H9 (cell line): ENCODE measurements at places on chromosomes 7 and 10.

- no peaks in the 10 kb centered on the region for H3K27me3 ChIP-seq
- H3K36me3 ChIP-seq: peaks cover 56% of the 10 kb centered on the region
- H3K27ac ChIP-seq: no peak overlapping the region
Observed at GRCh38 chr7:128807191-128807590, 15.4 kb downstream of the CCDC136 start.

DNA sequence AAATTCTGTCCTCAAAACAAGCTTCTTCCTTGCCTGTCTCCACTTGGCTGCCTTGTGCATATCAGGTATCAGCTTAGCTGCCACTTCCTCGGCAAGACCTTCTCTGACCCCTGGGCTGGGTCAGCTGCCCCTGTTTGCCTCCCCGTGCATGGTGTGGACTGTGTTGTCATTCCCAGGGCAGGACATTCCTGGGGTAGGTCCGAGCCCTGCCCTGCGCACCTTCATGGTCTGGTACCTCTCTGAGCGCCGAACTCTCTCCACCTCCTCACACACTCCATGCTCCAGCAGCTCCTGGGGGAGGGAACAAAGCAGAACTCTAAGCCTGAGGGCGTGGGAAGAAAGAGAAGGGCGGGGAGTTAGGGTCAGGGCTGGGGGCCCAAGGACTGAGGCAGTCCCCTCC is 3.8 kb downstream of the POLM start:
- DNase-seq: no peak
- no peaks in the 10 kb centered on the region for H3K27me3 ChIP-seq
- peaks cover 4% of the 10 kb centered on the region; the same call in 1 of the 2 replicates for H3K4me1 ChIP-seq
- no peak overlapping the region for H3K27ac ChIP-seq
- H3K36me3 ChIP-seq: peaks cover 52% of the 10 kb centered on the region

DNA sequence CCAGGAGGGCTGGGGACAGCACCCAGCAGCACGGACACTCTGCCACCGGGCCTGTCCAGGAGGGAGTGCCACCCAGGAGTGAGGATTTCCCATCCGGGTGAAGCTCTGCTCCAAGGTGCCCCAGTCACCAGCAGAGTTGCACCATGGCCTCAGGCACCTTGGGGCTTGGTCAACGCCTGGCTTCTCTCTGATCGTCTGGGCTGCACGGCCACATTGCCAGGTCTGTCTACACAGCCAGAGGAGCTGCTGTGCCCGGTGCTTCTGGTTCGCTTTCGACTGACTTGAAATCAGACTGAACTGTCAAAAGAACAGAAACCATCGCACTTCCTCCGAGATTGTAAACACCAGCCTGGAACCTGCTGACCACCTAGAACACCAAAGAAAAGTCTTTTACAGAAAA is 12.0 kb downstream of the SHH start:
- H3K27ac ChIP-seq: no peak overlapping the region
- no peak overlapping the region for H3K4me3 ChIP-seq
- no peaks in the 10 kb centered on the region for H3K36me3 ChIP-seq
- peaks cover 36% of the 10 kb centered on the region for H3K27me3 ChIP-seq

GRCh38 chr7:30411173-30411572 is 67.4 kb downstream of the NOD1 start:
- no peak for DNase-seq
- no peaks in the 10 kb centered on the region for H3K4me1 ChIP-seq
- H3K27ac ChIP-seq: no peak overlapping the region
- H3K4me3 ChIP-seq: no peak overlapping the region

- H3K36me3 ChIP-seq: peaks cover 59% of the 10 kb centered on the region
- no peaks in the 10 kb centered on the region for H3K27me3 ChIP-seq
- no peak for DNase-seq
Observed at GRCh38 chr10:122233857-122234348, 37.2 kb upstream of the BTBD16 start.

GRCh38 chr10:76282061-76283025 is 850.9 kb downstream of the LRMDA start:
- H3K4me1 ChIP-seq: peaks cover 2% of the 10 kb centered on the region; the same call in 1 of the 2 replicates
- H3K36me3 ChIP-seq: peaks cover 2% of the 10 kb centered on the region; the same call in 2 of the 3 replicates
- no peak overlapping the region for H3K4me3 ChIP-seq
- no peaks in the 10 kb centered on the region for H3K27me3 ChIP-seq
